ENCODE measurements at places on chromosomes 12 and 14.

GRCh38 chr14:56474419-56475022, 105.1 kb upstream of the TMEM260 start:
- DNase-seq: no peak

DNA sequence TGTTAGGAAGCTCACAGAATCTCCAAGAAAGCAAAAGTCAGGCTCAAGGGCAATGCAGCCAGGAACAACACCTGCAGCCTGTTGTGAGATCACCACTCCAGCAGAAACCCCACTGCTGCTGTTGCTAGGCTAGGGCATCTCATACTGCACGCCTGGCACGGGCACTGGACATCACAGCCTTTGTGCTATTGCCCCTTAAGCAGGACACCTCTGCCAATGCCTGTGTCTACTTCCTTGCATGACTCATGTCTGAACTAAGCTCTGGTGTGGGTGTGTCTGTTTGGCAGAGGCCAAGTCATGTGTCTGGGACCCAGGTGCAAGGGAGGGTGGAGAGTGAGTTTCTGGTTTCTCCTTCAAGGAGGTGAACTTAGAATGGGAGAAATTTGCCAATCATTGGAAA, 10.0 kb upstream of the DDX47 start:
- DNase-seq: no peak

- DNase-seq: no peak
Measured at GRCh38 chr12:4734625-4735340, 14.6 kb downstream of the GALNT8 start.

DNA sequence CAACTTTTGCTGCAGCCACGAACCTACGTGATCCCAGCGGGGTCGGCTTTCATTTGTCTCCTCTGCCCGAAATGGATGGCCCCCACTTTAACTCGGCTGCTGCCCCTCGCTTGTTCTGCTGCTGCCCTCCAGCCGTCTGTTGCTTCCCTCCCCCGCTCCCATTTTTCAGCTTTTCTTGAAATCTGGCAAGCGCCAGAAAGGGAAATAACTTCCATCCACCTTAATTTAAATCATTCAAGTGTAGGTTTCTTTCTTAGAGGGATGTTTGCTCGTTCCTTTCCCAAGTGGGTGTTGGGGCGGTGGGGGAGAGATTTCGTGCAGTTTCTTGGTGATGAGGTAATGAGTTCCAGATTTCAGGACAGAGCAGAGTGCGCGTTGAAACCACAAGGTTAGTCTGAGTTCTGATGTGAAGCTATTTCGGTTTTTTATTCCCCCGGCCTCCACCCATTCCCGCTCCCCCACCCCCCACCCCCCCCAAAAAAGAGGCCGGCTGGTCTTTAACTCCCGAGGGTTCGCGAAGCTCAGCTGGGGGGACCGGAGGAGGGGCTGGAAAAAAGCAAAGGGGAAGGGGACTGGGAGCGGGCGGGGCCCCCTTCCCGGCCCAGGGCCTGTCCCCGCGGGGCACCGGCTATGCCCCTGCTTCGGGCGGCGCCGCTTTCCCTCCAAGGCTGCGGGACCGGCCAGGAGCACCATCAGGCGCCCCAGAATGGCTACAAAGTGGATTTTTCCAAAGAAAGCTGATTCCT, 2.2 kb upstream of the ZFP36L1 start:
- DNase-seq: no peak

- no peak for DNase-seq
Measured at GRCh38 chr14:98959410-98959809, 312.6 kb downstream of the BCL11B start.

DNA sequence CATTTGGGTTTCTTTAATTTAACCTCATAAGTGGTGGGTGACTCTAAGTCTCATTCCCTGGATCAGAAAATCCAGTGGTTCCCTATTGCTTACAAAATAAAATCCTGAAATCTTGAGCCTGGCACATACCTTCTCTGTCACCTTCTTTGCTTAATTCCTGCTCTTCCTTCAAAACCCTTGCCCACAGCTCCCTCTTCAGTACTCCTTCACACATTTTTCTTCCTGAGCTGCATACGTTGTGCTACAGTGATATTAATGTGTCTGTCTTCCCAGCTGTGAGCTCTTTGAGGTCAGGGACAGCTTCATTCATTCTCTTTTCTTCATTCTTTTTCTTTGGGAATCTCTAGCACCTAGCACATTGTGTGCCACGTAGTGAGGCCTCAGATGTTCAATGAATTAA, 9.5 kb downstream of the TSPAN11 start:
- DNase-seq: no peak

- DNase-seq: no peak
Measured at GRCh38 chr12:61652265-61652664, 607.9 kb upstream of the USP15 start.

GRCh38 chr14:73489481-73490175, 1.1 kb upstream of the RIOX1 start:
- no peak for DNase-seq

GRCh38 chr14:24928386-24928900, 121.5 kb downstream of the STXBP6 start:
- DNase-seq: no peak
